ENCODE measurements at places on chromosomes 12 and 14. TPM values are rescaled to one million over a fixed set of nuclear protein-coding genes. Genes with fewer than 3 reads are reported as not detected.

MANSC1 gene
- 2.9 TPM for polyA plus RNA-seq

BAG5 gene
- polyA plus RNA-seq: 5.9 TPM

ATP2A2 gene
- 83.9 TPM for polyA plus RNA-seq

WSCD2 gene
- polyA plus RNA-seq: 0.05 TPM

DACT1 gene
- 4.2 TPM for polyA plus RNA-seq

SERPINA4 gene
- polyA plus RNA-seq: not detected

EML5 gene
- 1.1 TPM for polyA plus RNA-seq

DAD1 gene
- 406 TPM for polyA plus RNA-seq

SOAT2 gene
- polyA plus RNA-seq: 0.13 TPM

KLRC1 gene
- polyA plus RNA-seq: not detected

ADCY4 gene
- polyA plus RNA-seq: 0.08 TPM

TMEM63C gene
- polyA plus RNA-seq: 0.25 TPM

FAM186B gene
- 0.16 TPM for polyA plus RNA-seq

CMKLR1 gene
- polyA plus RNA-seq: 0.31 TPM

TAS2R7 gene
- not detected for polyA plus RNA-seq

PPP1R13B gene
- polyA plus RNA-seq: 5.7 TPM

LGALS3 gene
- polyA plus RNA-seq: 59.5 TPM

PAX9 gene
- not detected for polyA plus RNA-seq

B3GNT4 gene
- 0.81 TPM for polyA plus RNA-seq

PLA2G1B gene
- not detected for polyA plus RNA-seq

DHRS2 gene
- polyA plus RNA-seq: 1.2 TPM

ETFBKMT gene
- polyA plus RNA-seq: 1.6 TPM

ADAM21 gene
- polyA plus RNA-seq: 1.6 TPM

TMEM121 gene
- polyA plus RNA-seq: 9.1 TPM

GPR68 gene
- polyA plus RNA-seq: 0.62 TPM

ANKRD33 gene
- not detected for polyA plus RNA-seq

TSPAN31 gene
- 42.8 TPM for polyA plus RNA-seq
